ENCODE measurements at places on chromosomes 12 and 14. TPM values are rescaled to one million over a fixed set of nuclear protein-coding genes. Genes with fewer than 3 reads are reported as not detected.

DNA sequence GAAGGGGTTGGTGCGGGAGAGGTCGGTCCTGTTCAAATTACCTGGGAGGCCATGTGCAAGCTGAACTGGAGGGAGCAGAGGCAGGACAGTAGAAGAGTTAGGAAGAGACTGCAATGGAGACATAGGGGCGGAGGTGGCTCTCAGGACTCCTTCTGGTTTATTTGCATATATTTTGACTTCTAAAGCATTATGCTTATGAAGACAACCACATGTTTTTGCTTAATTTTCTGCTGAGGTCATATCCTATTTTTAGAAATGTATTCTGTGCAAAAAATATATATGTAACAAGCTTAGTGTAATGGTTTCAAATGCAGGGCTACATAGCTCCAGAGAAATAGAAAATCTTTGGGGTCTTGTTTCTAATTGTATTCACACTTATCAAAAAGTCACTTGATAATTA, 137.0 kb upstream of the MDM1 start:
- DNase-seq: no peak
- no peaks in the 10 kb centered on the region for H3K4me1 ChIP-seq
- no peak overlapping the region for H3K4me3 ChIP-seq

DNA sequence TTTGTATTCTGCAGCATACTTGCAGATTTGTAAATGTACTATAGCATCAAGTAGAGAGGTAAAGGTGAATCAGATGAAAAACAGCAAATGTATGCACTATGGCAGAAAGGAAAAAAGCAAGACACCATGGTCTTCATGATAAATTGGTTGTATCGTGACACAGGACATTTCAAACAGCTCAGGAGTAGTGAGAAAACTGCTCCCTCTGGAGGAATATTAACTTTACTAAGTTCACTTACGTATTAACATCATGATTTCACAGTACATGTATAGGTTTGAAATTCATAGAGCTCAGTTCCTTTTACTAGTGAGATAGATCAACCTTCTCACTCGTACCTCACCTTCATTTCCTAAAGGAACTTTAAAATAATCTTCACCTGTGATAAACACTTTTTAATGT, 6.5 kb downstream of the MBIP start:
- H3K4me1 ChIP-seq: peaks cover 21% of the 10 kb centered on the region
- DNase-seq: no peak
- peaks cover 46% of the 10 kb centered on the region for H3K36me3 ChIP-seq
- H3K4me3 ChIP-seq: no peak overlapping the region

Gene CCNT1
- total RNA-seq: 22.2 TPM

DNA sequence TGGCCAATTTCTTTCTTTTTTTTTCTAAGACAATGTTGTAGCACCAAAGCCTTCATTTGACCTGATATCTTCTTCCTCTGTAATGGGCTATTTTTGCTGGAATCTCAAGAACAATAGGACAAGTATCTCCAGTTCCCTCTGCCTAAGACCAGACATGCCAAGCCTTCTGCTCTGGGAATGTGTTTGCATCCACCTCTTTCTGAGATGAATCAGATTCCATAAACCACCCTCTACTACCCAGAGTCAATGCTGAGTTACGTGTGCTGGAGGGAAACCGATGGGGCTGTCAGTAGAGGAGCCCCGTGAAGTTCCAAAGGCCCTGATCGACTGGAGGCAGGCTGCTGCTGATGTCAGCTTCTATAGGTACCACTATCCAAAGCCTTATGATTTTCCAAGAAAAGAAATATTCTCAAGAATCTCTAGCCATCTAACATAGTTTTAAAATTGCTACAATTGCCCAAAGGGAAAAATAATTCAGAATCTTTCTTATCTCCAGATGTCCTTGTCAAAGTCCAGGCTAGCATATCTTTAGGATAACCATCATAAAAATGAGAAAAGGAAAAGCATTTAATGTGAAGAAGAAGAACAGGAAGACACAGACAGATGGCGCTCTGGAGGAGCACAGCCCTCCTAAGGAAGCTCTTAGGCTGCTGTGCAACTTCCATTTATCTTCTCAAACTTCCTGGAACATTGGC, 101.9 kb downstream of the SLC8A3 start:
- H3K36me3 ChIP-seq: no peaks in the 10 kb centered on the region
- peaks cover 29% of the 10 kb centered on the region for H3K27me3 ChIP-seq
- H3K4me1 ChIP-seq: no peaks in the 10 kb centered on the region
- no peak for DNase-seq
- H3K27ac ChIP-seq: no peak overlapping the region
- H3K4me3 ChIP-seq: no peak overlapping the region

GRCh38 chr14:95575840-95576473, 41.1 kb downstream of the GLRX5 start:
- no peaks in the 10 kb centered on the region for H3K4me1 ChIP-seq
- H3K4me3 ChIP-seq: no peak overlapping the region
- H3K36me3 ChIP-seq: no peaks in the 10 kb centered on the region
- DNase-seq: no peak
- no peak overlapping the region for H3K27ac ChIP-seq

Gene SLC35F4
- total RNA-seq: not detected

DNA sequence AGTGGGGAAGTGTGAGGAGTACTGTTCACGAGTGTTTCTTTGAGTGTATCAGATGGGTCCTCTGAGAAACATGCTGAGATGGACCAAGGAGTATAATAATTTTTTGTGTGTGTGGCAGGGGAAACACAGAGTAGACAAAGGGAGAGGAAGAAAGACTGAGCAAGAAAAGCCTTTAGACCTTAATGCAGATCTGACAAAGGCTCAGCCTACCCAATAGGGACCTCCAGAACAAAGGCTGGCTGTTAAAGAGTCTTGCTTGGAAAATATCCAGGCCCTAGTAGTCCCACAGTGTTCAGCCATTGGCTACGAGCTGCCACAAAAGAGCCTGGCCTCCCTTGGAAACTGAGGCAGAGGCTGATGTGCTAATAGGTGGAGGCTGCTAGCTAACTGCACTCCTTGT, 13.5 kb downstream of the COQ5 start:
- no peaks in the 10 kb centered on the region for H3K36me3 ChIP-seq
- no peak overlapping the region for H3K27ac ChIP-seq
- H3K4me1 ChIP-seq: no peaks in the 10 kb centered on the region
- no peak for DNase-seq
- H3K27me3 ChIP-seq: no peaks in the 10 kb centered on the region
- no peak overlapping the region for H3K4me3 ChIP-seq

Gene CCDC175
- total RNA-seq: not detected

Gene TBX3
- total RNA-seq: 9.7 TPM

DNA sequence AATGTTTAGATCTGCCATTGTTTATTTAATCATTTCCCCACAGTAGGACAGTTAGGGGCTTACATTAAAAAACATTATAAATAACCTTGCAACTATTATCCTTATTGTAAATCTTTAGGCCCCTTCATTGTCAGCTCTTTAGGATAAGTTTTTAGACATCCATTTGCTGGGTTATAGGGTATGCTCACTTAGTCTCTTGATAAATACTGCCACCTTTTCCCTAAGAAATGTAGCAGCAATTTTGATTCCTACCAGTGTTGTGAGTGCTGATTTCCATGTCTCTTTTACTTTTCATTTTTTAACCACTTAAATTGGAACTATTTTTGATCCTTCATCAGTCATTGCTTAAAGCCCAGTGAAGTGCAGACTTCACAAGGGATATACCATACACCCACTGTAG, 94.4 kb downstream of the AVPR1A start:
- H3K4me3 ChIP-seq: no peak overlapping the region
- no peak for DNase-seq
- H3K27ac ChIP-seq: no peak overlapping the region
- H3K27me3 ChIP-seq: no peaks in the 10 kb centered on the region
- no peaks in the 10 kb centered on the region for H3K36me3 ChIP-seq

DNA sequence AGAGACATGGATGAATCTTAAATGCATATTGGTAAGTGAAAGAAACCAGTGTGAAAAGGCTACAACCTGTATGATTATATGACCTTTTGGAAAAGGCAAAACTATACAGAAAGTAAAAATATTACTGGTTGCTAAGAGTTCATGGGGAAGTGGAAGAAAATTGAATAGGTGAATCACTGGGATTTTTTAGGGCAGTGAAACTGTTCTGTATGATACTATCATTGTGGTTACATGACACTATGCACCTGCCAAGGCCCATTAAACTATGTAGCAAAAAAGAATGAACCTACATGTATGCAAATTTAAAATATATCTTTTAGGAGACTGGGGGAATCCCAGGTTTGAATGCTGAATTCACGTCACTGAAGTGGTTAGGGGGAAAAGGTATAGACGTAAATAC, 12.6 kb upstream of the OR8S1 start:
- no peaks in the 10 kb centered on the region for H3K36me3 ChIP-seq
- H3K27ac ChIP-seq: no peak overlapping the region
- H3K4me1 ChIP-seq: no peaks in the 10 kb centered on the region
- H3K4me3 ChIP-seq: no peak overlapping the region

DNA sequence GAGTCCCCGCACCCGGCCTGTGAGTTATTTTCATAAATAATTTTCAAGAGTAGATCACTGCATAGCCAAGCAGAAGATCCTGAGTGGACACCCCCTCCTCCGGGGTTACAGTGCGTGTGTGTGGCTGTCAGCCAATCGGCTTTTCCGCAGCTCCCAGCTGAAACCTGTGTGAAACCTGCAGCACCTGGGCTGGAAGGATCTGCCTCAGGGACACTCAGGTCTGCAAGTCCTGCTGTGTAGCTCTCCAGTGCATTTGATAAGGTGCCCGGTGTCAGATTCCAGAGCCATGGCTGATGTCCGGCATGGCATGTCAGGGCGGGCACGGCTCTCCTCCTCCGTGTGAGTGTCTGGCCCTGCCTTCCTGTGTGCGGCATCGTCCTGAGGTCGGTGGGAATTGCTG, 124.8 kb downstream of the GLT1D1 start:
- H3K36me3 ChIP-seq: no peaks in the 10 kb centered on the region
- H3K4me1 ChIP-seq: no peaks in the 10 kb centered on the region
- no peak for DNase-seq
- H3K4me3 ChIP-seq: no peak overlapping the region
- peaks cover 28% of the 10 kb centered on the region for H3K27me3 ChIP-seq

GRCh38 chr12:4900327-4900726, 9.4 kb upstream of the KCNA1 start:
- H3K27ac ChIP-seq: no peak overlapping the region
- H3K27me3 ChIP-seq: peaks cover 29% of the 10 kb centered on the region

Gene ANO2
- 15.2 TPM for total RNA-seq

Gene KRT6C
- not detected for total RNA-seq

Gene ASCL4
- total RNA-seq: not detected

GRCh38 chr12:27971121-27971489, 1.4 kb downstream of the PTHLH start:
- H3K36me3 ChIP-seq: no peaks in the 10 kb centered on the region
- peaks cover 22% of the 10 kb centered on the region for H3K4me1 ChIP-seq
- H3K27me3 ChIP-seq: peaks cover 90% of the 10 kb centered on the region
- H3K4me3 ChIP-seq: peak overlapping the region; percentile 57

Gene SOX5
- total RNA-seq: 2.3 TPM

Gene KLHDC1
- total RNA-seq: 7.0 TPM

DNA sequence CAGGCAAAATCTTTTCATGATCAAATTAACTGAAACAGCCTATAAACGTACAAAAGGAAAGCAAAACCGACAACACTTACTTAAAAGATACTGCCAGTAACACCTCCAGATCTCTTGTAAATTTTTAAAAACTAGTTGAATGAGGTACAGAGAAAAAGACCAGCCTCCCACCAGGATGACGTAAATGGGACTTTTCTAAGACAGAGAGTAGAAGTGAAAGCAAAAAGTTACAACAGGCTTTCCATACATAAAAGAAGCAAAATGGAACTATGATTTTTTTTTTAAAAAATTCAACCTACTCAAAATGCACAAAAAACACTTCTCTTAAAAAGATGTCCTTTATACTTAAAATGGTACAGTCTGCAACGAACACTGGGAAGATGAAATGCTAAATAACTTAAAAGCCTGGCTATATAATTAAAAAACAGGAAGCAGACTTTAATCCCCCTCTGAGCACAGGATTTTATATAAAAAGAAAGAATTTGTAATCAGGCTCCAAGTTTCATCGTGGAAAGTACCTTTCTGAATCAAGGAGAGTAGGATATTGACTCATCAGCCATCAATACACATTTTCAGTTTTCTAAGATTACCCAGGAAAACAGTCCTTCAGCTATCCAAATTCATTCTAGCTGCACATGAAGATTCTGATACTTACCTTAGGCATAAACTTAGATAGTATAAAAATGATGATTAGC, 14.2 kb upstream of the MYO1A start:
- no peak overlapping the region for H3K4me3 ChIP-seq
- no peaks in the 10 kb centered on the region for H3K27me3 ChIP-seq
- no peak for DNase-seq

DNA sequence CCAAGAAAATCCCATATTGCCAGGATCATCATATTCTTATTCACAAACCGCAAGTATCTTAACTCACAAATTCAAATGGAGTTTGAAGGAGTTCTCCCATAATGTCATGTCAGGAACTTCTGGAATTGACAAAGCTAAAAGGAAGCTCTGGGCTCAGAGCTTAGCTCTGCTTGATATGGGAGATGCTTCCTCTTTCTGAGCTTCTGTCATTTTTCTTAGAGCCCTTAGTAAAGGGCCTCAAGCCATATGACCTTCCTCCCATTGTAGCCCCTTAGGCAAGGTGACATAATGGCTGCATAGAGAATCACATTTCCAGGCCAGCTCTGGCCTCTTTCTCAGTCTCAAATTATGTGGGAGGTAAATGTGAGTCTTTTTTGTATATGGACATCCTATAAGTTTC, 40.9 kb downstream of the SLC4A8 start:
- no peaks in the 10 kb centered on the region for H3K36me3 ChIP-seq
- H3K4me3 ChIP-seq: no peak overlapping the region
- H3K27ac ChIP-seq: no peak overlapping the region
- H3K27me3 ChIP-seq: no peaks in the 10 kb centered on the region
- H3K4me1 ChIP-seq: no peaks in the 10 kb centered on the region

Gene ZCCHC8
- 9.6 TPM for total RNA-seq

DNA sequence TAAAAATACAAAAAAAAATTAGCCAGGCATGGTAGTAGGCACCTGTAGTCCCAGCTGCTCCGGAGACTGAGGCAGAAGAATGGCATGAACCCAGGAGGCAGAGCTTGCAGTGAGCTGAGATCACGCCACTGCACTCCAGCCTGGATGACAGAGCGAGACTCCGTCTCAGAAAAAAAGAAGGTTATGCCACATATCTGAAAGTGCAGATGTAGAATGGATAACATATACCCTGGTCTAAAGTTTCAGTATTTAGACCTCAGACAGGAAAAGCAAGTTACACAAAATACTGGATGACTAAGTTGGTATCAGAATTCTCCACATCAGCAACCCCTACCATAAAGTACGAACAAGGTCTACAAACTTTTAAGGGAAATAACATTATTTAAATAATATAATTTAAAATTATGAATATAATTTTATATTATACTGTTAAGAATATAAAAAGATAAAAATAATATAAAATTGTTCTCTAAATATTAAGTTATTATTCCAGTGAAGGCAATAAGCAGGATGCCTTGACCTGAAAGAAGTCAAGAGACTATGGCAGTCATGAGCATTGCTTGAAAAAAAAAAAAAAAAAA, 169.9 kb downstream of the CRADD start:
- H3K27me3 ChIP-seq: no peaks in the 10 kb centered on the region
- H3K27ac ChIP-seq: no peak overlapping the region
- no peaks in the 10 kb centered on the region for H3K36me3 ChIP-seq
- DNase-seq: no peak
- H3K4me1 ChIP-seq: peaks cover 10% of the 10 kb centered on the region
- H3K4me3 ChIP-seq: no peak overlapping the region

GRCh38 chr12:123960856-123961255, 11.8 kb downstream of the CCDC92 start:
- no peak overlapping the region for H3K27ac ChIP-seq
- H3K27me3 ChIP-seq: no peaks in the 10 kb centered on the region
- no peak overlapping the region for H3K4me3 ChIP-seq

Gene GAS2L3
- total RNA-seq: 2.3 TPM
